NCI-H2029 (cell line): ENCODE measurements at places on chromosomes 11 and 22.

DNA sequence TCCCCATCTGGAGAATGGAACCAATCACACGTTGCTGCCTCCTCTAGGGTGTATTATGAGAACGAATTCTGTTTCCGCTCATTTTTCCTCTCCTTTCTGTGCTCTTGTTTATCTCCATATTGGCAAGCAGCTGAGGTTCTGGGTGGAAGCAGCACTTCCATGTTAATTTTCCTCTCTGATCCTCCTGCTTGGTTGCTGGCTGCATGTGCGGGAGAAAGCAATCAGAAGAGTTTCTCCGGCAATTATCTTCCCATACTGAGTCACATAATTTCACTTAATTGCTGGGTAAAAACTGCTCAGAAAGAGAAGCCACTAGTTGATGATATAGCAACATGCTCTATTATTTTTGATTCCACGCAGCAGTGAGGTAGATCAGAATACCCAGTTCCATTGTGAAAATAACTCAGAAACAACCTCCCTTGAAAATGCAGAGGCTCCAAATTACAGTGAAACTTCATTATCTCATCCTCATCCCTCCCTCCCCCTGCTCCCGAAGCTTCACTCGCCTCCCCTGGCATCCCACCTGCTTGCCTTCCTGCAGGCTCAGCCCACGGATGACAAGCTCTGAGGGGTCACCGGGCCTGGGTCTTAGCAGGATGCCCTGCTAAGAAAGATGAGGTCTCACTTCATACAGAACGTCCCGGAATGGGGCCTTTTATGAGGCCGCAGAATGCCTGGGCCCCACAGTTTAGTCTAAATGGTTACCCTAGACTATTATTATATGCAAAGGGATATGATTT is 20.4 kb downstream of the FXYD6 start:
- no peak for DNase-seq

DNA sequence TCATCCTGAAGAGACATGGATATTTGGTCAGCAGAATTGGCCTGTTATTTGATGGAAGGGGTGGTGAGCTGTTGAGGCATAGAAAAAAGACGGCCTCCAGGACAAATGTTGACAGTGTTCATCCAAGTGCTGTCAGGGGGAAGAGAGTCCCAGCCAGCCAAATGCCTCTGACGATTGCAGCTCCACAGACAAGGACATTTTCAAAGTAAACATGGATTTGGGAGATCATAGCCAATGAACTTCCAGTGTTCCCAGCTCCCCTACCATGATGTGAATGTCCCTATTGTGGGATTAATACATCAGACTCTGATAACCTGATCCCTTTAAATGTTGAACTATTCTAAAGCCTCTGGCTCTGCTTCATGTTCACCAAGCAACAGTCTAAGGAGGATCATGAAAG is 31.2 kb upstream of the PSMA1 start:
- DNase-seq: no peak

DNA sequence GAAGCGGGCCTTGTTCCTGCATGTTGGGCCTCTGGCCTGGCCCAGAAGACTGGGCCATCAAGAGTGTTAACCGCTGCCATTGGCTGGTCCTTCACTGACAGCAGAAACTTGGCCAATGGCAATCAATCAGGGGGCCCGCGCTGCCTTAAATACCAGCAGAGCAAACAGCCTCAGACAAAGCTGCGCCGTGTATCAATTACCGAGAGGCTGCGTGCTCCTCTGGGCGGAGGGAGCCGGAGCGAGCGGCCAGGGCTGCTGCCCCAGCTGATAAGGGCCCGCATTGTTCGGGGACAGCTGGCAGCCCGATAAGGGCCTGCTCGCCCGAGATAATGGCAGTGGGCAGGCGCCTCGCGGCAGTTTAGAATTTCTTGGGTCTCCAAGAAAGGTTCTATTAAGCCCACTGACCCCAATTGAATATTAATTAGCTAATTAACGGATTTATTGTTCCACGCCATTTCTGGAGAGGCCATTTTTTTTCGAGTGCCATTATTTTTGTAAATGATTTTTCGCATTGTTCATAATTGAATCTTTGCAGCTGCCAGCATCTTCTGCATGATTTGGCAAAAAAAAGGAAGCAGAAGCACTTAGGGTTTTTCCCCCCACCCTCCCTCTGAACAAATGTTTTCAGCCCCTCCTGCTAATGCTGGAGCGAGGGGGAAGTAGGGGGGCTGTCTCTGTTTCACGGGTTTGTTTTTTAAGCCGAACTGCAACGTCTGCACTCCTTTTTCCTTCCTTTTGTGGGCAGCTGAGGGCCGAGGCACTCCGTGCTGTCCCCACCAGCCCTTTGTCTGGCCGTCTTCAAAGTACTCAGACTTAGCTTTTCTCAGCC is 37.6 kb upstream of the RIC3 start:
- peak; percentile 51 for DNase-seq

DNA sequence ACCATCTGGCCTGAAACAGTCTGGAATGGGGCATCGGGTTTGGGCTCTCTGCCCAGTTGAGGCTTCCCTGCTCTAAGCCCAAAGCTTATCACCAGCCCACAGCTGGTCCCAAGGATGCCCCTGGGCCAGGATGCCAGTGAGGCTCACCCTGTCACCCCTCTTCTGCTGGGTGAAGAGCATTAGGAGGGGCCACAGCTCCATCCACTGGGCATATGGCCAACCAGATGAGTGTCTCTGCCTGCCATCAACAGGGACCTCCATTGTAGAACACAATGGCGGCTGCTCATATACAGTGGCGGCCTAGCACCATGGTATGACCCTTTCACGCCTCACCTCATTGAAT is 5.6 kb downstream of the CHST1 start:
- DNase-seq: no peak

DNA sequence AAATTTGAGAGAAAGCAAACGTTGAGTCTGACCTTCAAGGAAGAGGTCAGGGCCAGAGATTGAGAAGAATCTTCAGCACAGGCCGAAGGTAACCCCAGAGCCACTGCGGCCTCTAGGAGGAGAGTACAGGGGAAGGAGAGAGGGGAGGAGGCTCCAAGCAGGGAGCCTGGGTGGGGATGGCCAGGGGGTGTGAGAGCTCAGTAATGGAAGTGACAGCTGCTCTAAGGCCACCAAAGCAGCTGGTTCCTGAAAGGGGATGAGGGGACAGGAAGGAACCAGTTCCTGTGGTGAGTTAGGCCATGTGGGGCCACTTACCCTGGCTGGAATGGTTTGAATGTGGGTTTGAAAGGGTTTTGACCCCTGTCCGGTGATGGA is 46.1 kb downstream of the PISD start:
- DNase-seq: no peak

GRCh38 chr11:75576017-75576416 is 14.0 kb downstream of the SERPINH1 start:
- DNase-seq: no peak

DNA sequence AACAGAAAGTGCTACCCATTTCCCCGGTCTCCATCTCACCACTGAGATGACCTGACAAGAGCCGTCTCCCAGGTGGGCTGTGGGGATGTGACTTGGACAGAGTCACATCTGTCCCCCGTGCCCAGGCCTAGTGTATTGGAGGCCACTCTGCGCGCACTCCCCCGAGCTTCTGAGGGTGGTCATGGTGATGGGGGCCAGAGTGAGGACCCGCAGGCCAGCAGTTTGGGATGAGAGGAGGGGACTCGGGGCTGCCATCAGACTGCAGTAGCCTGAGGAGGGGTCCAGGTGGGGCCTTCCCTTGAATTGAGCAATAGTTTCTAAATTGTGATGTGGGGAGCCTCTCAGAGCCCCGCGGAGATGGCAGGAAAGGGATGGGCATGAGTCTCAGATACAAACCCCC is 852.6 kb downstream of the TBC1D22A start:
- DNase-seq: no peak

DNA sequence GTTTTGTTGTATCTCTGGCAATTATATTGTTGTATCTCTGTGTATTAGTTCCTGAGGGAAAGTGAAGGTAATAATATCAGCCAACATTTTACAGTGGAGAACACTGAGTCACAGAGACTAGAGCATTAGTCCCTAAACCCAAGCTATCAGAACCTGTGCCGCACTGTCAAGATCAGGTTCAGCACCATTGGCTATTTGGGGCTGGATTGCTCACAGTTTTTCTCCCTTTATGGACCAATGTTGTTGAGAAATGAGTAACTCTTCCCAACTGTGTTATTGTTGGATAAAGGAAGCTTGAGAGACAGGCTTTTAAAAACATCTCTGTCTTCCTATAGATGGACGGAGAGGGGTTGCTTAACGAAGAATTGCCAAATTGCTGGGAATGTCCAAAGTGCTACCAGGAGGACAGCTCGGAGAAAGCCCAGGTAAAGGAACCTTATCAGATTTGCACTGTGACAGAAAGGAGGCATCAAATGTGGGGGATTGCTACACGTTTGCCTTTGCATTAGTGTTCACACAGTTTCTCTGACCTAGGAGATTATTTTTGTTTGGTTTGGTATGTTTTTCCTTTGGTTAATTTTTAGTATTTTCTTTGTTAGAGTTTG is 18.2 kb upstream of the GRK2 start:
- no peak for DNase-seq

- DNase-seq: no peak
Observed at GRCh38 chr22:17794726-17795542, 20.7 kb upstream of the BID start.

- DNase-seq: no peak
Observed at GRCh38 chr11:8705146-8705545, 22.6 kb downstream of the RPL27A start.

DNA sequence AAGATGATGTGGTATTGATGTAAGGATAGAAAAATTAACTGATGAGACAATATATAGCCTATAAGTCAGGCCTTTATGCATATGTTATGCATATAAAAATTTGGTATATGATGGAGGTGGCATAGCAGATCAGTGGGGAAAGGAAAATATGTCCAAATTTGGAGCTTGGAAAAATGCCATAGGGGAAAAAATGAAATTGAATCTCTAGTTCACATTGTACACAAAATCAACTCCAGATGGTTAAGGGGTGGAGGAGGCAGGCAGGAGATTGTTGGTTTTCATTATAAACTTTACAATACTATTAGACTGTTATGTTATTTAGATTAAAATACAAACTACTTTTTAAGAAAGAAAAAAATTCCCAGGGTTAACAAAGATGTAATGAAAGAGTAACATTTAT is 15.1 kb upstream of the CD3E start:
- DNase-seq: no peak

- no peak for DNase-seq
Observed at GRCh38 chr11:102144357-102145355, 34.4 kb downstream of the YAP1 start.

DNA sequence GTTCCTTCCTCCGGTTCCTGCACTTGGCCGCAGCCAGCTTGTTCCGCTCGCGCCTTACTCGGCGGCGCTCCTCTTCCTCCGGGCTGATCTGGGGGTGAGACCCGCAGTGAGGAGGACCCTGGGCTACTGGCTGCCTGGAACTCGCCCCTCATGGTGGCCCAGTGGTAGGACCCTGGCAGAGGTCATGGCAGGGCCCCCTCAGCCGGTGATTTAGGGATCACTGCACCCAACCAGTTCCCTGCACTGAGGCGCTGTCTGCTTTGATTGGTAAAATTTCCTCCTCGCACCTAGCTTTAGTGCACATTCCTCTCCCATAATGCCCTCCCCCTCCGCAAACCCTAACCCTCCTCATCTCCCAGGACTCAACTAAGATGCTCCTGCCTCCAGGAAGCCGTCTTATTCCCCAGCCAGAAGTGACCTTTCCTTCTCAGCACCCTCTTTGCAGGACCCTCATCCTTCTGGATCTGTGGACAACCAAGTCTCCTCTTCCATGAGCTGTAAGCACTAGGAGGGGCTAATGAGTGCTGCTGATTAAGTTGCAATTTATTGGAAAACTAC is 3.6 kb downstream of the CCDC85B start:
- no peak for DNase-seq

- DNase-seq: no peak
Observed at GRCh38 chr22:38468443-38469305, 778 bp downstream of the KDELR3 start.

DNA sequence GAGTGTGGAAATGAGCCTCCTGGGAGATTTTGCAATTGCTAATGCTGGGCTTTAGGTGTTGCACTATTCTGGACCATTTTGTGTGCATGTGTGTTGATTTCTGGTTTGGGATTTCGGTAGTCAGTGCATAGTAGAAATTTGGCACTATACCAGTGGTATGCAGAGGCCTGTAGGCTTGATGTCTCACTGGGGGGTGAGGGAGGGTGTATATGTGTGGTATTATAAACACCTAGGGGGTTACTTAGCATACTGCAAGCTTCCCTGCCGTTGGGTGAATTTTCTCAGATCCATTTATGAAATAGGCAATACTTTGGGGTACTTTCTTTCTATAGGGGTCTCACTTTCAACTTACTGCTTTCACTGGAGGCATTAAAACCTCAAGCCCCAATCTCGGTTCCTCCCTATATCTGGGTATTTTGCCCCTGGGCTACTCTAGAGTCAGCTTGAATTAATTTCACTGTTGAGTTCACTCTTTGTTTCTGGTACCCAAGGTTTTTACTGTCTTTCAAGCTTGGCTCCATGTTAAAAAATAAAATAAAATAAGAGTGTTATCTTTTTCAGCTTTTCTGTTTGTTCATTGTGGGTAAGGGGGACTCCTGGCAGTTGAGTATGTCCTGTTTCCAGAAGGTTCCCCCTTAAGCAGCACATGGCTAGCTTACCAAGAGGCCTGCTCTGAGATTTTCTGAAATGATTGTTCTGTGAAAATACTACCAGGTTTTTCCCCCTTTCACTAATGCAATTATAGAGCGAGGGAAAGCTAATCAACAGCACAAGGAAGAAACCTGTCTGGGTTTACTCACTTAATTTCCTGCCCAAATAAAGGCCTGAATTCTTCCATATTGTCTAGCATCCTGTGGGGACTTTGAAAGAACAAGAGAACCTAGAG is 45.8 kb downstream of the PPFIBP2 start:
- no peak for DNase-seq

DNA sequence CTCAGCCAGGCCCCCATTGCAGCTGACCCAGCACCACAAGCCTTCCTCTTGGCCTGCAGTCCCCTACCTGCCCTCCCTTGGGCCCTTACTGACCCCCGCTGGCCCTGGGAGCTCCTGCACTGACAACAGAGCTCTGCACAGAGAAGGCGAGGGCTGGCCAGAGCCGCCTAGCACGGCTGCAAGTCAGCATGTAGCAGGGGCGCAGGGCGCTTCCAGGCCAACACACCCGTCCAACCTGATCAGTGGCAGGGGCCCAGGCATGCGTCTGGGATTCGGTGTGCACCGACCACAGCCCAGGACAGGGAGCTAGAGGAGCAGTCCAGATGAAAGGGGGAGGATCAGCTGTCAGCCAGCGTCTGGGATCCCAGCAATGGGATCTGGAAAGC is 7.6 kb downstream of the WNT7B start:
- no peak for DNase-seq

- no peak for DNase-seq
Observed at GRCh38 chr11:31725176-31725575, 85.9 kb downstream of the PAX6 start.

DNA sequence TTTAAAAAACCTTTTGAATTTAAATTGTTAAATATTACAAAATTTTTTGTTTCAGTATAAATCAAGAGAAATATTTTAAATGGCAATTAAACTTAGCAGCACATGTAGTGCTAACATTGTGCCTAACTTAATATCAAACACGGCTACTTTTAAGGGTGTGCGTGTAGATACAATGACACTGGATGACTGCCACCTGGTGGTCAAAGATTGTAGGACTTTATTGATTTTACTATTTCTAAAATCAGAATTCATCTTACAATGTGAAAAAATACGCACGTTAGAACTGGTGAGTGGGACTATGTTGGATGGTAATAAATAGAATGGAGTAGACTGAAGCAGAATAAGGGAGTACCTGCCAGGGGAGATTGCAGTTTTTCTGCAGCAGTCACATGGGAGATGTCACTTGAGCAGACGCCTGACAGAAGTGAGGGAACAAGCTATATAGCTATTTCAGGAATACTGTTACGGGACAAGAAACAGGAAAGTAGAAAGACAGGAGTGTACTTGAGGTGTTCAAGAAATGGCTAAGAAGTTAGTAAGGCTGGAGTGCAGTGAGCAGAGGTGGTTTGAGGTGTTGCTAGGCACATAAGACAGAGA is 52.9 kb downstream of the UVRAG start:
- DNase-seq: peak; percentile 18
